Activated T-cell treated with anti-CD3 and anti-CD28 coated beads, Interleukin-2, amount 50 U/mL, for 72 hours (primary cell): ENCODE measurements at places on chromosomes 5 and 9. TPM values are rescaled to one million over a fixed set of nuclear protein-coding genes. Genes with fewer than 3 reads are reported as not detected.

The MEIKIN gene
- 0.19 TPM for total RNA-seq

DNA sequence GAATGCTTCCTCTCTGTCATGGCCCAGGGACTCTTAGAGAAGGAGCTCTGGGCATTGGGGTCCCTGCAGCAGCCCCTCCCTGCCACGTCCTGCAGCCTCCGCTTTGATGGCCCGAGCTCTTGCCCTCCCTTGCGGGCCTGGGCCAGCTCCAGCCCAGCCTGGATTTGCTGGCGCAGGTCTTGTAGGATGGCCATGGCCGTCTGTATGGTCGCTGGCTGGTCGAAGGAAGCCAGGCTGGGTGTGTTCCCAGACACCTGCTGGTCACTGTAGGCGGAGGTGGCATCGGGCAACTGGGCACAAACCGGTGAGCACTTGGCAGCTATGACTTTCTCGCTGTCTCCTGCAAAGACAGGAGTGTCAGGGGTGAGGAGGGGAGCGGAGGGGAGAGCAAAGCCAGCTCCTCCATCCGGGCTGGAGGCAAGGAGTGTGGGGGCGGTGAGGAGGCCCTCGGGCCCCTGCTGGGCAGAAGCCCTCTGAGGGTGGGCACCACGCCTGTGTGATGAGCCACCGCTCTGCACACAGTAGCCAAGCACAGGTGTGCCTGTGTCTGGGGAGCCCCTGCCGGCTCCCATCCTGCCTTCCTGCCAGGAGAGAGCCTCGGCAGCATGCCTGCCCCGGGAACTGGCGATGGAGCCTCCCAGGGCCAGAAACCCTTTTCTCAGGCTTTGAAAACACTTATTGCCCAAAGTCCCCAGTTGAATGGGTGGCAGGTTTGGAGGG, 12.4 kb downstream of the CCDC187 start:
- DNase-seq = no peak
- no peaks in the 10 kb centered on the region for H3K4me1 ChIP-seq
- no peaks in the 10 kb centered on the region for H3K27me3 ChIP-seq
- H3K36me3 ChIP-seq = no peaks in the 10 kb centered on the region
- H3K27ac ChIP-seq = no peak overlapping the region
- no peak overlapping the region for H3K4me3 ChIP-seq

DNA sequence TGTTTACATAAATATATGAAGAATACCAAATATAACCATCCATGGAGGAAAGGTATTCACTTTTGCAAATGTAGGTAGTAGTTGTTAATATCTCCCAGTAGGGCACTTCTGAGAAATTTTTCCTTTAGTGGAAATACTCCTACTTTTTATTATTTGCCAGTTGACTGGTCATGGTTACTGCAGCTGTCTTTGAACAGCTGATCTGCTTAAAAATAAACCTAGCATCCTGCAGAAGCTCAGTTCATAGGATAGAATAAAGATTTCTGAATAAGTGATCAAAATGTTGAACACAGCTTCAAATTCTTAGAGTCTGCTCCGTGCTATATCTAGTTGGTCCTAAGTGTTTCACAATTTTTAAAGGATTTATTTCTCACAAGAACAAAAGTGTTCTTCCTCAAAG, 270.7 kb upstream of the TRPC7 start:
- no peak overlapping the region for H3K4me3 ChIP-seq
- H3K27ac ChIP-seq = no peak overlapping the region
- no peaks in the 10 kb centered on the region for H3K4me1 ChIP-seq
- H3K27me3 ChIP-seq = no peaks in the 10 kb centered on the region
- no peak for DNase-seq
- no peaks in the 10 kb centered on the region for H3K36me3 ChIP-seq

GRCh38 chr5:174567506-174568141, 156.8 kb upstream of the MSX2 start:
- no peak overlapping the region for H3K4me3 ChIP-seq
- H3K27me3 ChIP-seq = peaks cover 5% of the 10 kb centered on the region
- H3K4me1 ChIP-seq = no peaks in the 10 kb centered on the region

The ARHGEF37 gene
- total RNA-seq = 3.7 TPM

DNA sequence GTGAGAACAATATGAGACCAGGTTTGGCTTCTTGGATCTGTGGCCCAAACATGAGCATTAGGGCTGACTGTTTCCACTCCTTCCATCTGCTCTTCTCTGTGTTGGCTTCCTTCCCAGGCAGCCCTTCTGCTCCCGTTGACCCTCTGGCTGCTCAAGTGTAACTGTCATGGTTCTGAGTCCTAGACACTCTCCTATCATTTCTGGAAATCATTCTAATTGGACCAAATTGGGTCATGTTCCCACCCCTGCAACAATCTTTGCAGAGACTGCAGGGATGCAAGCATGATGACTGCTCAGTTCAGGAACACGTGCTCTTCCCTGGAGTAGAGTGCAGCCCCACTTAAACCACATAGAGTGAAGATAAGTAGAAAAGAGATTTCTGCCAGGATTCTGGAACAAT, 741.4 kb downstream of the TAF11L14 start:
- no peaks in the 10 kb centered on the region for H3K4me1 ChIP-seq
- no peaks in the 10 kb centered on the region for H3K36me3 ChIP-seq
- no peaks in the 10 kb centered on the region for H3K27me3 ChIP-seq
- H3K4me3 ChIP-seq = no peak overlapping the region
- DNase-seq = no peak

The AJM1 gene
- 5.7 TPM for total RNA-seq

GRCh38 chr9:116271991-116272390, 118.4 kb downstream of the PAPPA start:
- H3K4me3 ChIP-seq = no peak overlapping the region
- no peaks in the 10 kb centered on the region for H3K4me1 ChIP-seq
- no peak overlapping the region for H3K27ac ChIP-seq
- no peaks in the 10 kb centered on the region for H3K36me3 ChIP-seq
- peaks cover 9% of the 10 kb centered on the region for H3K27me3 ChIP-seq

DNA sequence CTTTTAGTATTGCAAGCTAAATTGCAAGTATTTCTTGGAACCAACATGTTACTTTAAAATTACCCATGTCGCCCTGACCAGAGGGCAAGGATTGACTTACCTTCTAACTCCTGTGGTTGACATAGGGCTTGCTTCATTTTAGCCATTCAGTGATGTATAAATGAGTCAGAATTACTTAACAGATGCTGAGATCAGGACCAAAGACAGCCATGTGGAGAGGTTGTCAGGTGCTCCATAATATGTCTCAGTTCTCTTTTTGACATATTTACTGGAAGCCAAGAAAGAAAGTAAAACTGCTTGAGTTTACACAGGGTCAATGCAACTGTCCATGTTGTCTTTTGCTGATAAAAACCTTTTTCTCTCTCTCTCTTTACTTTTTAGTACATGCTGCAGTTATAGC, 33.2 kb downstream of the F2RL2 start:
- H3K36me3 ChIP-seq = peaks cover 17% of the 10 kb centered on the region
- H3K27ac ChIP-seq = peak overlapping the region; percentile 75
- no peak for DNase-seq
- peaks cover 15% of the 10 kb centered on the region for H3K4me1 ChIP-seq
- no peaks in the 10 kb centered on the region for H3K27me3 ChIP-seq
- no peak overlapping the region for H3K4me3 ChIP-seq

DNA sequence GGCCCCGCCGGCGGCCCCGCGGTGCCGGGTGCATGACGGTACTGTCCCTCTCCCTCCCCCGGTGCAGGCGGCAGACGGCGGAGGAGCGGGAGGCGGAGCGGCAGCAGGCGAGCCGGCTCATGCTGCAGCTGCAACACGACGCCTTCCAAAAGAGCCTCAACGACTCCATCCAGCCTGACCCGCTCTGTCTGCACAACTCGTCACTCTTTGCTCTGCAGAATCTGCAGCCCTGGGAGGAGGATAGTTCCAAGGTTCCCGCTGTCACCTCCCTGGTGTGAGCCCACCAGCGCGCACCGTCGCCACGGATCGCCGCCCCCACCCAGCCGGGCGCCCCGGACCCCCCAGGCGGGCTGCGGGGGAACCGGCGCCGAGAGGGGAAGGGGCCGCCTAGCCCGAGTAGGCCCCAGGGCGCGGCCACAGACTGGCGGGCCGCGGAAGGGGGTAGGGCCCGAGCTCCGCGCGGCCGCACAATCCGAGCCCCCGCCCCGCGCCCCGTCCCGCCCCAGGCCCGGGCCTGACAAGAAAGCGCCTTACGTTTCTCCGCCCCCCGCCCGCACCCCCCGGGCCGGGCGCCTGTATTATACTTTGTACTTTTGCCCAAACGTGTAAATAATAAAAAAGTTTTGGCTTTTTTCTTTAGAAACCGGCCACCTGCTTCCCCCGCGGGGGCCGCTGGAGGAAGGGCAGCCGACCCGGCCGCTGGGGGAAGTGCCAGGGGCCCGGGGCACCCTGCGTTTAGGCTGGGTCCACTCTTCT, 2.5 kb downstream of the TLX3 start:
- H3K4me1 ChIP-seq = peaks cover 31% of the 10 kb centered on the region
- DNase-seq = peak; percentile 12
- no peak overlapping the region for H3K27ac ChIP-seq
- H3K27me3 ChIP-seq = peaks cover 61% of the 10 kb centered on the region
- H3K4me3 ChIP-seq = no peak overlapping the region
- H3K36me3 ChIP-seq = peaks cover 5% of the 10 kb centered on the region

- H3K27ac ChIP-seq = no peak overlapping the region
- no peak for DNase-seq
- no peak overlapping the region for H3K4me3 ChIP-seq
- no peaks in the 10 kb centered on the region for H3K36me3 ChIP-seq
Observed at GRCh38 chr9:124514125-124514524, 6.9 kb upstream of the NR5A1 start.

The PCDHGB2 gene
- total RNA-seq = 0.34 TPM

- no peaks in the 10 kb centered on the region for H3K36me3 ChIP-seq
- no peak overlapping the region for H3K27ac ChIP-seq
- H3K4me3 ChIP-seq = no peak overlapping the region
- peaks cover 19% of the 10 kb centered on the region for H3K27me3 ChIP-seq
- no peaks in the 10 kb centered on the region for H3K4me1 ChIP-seq
Observed at GRCh38 chr9:90607701-90608516, 34.7 kb downstream of the DIRAS2 start.

The NAIP gene
- 10.7 TPM for total RNA-seq

The CDC14B gene
- total RNA-seq = 11.7 TPM

The PCDHA8 gene
- not detected for total RNA-seq

The TNFSF8 gene
- total RNA-seq = 99.5 TPM

The GABRG2 gene
- not detected for total RNA-seq

The EQTN gene
- total RNA-seq = not detected

DNA sequence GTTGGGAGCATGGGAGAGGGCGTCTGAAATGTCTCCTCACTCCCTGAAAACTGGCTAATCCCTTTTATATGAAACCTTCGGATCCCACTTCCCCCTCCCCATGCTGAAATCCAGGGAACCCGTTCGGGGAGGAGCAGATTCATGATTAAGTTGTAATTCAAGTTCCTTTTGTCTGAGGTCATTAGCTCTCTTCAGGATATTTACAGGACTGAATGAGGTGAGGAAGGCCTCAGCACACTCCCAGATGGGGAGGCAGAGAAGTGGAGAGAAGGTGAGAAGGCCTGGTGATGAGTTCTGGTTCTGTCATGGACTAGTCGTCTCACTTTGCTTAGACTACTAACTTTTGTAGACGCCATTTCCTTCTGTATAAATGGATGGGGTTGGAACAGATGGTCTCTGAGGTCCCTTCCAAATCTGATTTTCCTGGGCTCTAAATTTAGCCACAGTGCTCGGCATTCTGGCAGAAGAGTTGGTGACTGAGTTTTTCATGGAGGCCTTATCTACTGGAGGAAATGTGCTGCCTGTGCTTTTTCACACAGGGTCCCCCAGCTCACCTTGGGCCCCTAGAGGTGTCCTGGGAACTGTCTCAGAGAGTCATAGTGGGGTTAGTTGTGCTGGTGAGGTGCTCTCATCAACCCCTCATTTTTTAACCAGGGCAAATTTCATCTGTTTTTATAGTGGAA, 62.3 kb downstream of the PRDM6 start:
- no peaks in the 10 kb centered on the region for H3K4me1 ChIP-seq
- no peak overlapping the region for H3K27ac ChIP-seq
- H3K27me3 ChIP-seq = peaks cover 6% of the 10 kb centered on the region
